ENCODE measurements at places on chromosomes 7 and 10.

GRCh38 chr7:120799813-120800475 is 58.0 kb downstream of the TSPAN12 start:
- DNase-seq, result no peak

- DNase-seq, result no peak
Measured at GRCh38 chr10:104417637-104418292, 64.1 kb downstream of the CFAP58 start.

- no peak for DNase-seq
Measured at GRCh38 chr10:16381083-16381482, 55.7 kb upstream of the PTER start.

- DNase-seq, result no peak
Measured at GRCh38 chr7:152912511-152912910, 153.0 kb downstream of the ACTR3B start.

DNA sequence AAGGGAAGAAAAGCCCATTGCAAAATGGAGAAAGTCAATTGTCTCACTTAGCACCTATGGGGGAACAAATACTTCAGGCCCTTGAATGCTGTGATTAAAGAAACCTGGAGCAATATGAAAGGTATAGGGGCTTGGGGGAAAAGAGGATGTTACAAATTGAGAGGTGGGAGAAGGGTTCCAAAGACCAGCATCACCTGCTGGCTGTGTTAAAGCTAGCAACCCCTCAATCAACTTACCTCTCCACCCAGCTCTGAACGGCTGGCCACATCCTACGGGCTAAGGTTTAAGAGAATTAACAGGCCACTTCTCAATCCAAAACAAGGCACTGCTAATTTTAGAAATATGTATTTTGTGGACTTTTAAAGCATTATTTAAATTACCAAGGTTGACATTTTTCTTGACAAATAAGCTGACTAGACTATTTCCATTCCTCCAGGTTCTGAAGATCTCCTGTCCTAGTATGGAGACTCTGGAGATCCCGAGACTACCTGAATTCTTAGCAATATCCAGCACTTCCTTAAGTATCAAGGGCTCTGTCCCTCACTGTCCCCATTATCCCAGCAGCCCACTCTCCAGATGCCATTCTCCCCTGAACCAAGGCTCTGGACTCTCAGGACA is 976 bp upstream of the H2BK1 start:
- no peak for DNase-seq

- no peak for DNase-seq
Measured at GRCh38 chr7:158057446-158057845, 530.2 kb downstream of the PTPRN2 start.

DNA sequence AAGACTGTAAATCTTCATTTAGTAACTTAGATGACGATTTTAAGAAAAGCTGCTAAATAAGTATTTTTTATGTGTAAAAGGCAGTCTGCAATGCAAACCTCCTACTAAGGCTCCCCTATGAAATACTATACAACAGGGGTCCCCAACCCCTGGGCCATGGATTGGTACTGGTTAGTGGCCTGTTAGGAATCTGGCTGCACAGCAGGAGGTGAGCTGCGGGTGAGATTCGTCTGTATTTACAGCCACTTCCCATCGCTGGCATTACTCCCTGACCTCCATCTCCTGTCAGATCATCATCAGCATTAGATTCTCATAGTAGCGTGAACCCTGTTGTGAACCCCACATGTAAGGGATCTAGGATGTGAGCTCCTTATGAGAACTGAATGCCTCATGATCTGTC is 580.4 kb downstream of the MAGI2 start:
- DNase-seq, result no peak

DNA sequence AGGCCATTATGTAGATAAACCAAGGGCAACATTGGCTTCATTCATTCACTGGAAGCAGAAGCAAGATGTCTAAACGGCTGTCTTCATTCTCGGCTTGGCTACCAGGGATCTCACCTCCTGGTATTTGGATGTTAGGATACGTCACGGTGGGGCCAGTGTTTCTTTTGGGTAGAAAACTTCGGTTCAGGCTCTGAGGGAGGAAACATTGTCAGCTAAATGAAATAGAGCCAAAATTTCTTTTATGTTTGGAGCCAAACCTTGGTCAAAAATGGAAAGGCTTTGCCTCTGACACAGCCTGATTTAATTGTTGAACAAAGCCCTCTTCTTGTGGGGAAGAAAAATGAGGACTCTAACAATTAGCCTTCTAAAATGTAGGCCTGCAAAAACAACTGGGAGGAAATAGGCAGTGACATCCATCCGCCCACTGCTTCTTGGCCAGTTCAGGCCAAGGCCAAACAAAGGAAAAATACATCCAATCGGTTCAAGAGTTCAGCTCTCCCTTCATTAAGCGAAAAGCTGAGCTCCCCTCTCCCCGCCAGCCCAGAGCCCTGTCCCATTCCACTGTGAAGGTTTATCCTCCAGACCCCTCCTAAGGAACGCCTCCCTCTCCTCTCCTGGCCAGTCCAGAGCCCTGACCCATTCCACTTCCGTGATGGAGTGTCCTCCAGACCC is 44.4 kb downstream of the PFKFB3 start:
- DNase-seq, result peak; percentile 21

DNA sequence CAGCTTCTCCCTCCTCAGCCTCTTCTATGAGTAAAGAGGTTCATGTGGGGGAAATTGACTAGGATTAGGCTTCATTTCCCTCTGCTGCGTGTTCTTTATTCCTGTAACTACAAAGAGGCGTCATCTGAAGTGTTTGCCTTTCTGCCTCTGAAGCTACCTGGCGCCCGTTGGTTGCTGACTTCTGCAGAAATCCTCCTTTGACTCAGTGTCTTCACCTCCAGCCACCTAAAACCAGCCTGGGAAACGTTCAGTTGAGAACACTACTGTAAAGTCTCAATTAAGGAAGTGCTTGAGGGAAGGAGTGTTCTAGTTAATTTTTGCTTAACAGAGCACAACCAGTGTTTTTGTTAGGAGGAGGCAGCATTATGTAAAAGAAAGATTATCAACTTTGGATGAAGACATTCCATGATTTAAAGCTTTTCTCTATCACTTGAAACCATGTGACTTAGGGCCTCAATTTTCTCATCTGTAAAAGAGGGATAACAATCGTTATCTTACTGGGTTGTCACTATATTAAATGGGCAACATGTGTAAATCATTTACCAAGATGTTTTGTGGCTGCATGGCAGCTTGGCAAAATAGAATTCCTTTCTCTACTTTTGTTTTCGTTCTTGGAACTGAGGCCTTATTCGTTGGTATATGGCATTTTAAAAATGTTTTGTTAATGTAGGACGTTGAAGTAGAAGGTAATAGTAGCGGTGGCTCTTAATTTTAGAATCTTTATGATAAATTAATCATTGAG is 642.9 kb downstream of the SDK1 start:
- no peak for DNase-seq

DNA sequence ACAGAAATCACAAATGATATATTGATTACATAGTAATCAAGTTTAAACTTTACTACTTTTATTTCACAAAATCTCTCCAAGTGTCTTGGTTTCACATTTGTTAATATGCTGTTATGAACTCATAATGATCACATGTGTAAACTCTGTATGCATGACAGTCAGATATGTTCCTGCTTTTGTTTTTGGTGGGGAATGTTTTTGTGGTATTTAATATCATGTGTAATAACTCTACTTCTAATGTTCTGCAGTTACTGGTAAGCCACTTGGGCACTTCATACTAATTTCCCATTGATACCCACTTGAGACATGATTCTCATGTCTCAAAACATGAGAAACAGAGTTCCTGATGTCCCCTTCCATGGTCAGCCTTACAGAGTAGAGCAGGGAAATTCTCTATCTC is 109.1 kb upstream of the INHBA start:
- DNase-seq, result no peak

GRCh38 chr10:28878236-28878970 is 201.1 kb downstream of the BAMBI start:
- DNase-seq, result no peak

DNA sequence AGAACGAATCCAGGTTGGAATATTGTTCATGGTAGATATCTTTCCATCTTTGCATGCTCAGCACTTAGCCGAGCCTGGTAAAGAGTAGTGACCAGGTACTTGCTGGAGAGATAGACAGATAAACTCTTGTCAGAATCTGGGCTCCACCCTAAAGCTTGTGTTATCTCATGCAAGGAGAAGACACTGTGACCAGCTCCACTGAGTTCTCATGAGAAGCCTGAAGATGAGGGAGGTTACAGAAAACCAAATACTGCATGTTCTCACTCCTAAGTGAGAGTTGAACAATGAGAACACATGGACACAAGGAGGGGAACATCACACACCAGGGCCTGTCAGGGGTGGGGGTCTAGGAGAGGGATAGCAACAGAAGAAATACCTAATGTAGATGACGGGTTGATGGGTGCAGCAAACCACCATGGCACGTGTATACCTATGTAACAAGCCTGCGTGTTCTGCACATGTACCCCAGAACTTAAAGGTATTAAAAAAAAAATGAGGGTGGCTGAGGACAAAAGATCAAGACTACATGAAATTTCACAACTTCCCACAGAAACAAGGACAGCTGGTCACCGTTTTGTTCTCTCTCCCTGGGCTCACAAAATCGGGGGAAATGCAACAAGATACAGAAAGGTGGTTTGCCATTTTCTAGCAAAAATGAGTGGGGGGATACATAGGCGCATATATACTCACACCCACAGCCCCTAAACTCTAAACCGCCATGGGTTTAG is 17.4 kb downstream of the DLG5 start:
- no peak for DNase-seq

DNA sequence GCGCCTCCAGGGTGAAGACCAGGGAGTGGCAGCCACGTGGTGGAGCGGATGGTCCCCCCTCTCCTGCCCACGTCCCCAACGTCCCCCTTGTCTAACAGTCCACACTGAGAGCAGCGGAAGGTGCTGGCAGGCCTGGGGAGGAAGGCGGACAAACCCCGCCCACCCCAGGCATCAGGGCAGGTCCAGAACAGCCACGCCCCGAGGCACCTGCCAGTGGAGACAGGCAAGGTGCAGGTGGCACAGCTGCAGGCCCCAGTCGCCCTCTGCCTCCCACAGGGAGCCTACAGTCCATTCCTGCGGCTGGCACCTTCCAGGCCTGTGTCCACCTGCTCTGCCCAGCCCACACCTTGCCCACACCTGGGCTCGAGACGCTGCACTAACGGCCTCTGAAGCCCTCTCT is 24.9 kb downstream of the CYP2W1 start:
- no peak for DNase-seq

DNA sequence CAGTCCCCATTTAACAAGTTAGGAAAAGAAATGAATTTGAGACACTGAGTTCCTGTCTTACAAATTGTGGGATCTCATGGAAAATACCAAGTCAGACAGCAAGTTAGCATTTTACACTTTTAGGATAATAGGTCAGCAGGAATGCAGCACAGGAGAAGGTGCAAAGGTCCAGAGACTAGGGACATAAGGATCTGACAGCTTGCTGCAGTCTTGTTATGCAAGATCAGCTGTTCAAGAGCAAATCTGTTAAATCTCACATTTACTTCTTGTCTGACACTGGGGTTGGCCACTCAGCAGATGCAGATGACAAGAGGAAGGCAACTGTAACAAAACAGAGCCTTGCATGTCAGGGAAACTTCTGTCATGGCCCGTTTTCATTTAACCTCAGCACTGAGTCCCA is 239.6 kb downstream of the PHF14 start:
- no peak for DNase-seq

DNA sequence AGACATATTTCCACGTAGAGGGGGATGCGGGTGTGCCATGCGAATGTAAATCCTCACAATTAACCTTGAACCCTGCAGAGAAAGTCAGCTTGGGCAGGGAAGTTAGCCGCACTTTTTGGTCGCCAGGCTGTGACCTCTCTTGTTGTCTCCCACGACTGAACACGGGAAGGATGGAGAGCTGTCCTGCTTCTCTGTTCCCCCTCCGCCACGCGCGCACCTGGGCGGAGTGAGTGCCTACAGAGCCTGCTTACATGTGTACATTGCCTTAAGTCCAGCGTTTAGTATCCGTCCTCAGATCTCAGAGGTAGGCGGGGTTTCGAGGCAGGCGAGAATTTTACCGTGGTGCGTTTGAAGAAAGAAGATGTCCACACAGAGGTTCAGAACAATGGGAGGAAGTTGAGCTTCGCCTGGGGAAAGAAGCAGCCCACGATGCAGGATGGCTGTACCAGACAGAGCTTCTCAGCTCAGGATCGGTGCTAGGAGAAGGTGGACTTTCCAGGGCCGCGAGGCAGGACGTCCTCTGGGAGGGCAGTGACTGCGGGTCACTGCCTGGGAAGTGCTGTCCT is 482 bp upstream of the ERCC6 start:
- peak; percentile 47 for DNase-seq

GRCh38 chr7:129030440-129030839 is 24.5 kb downstream of the TNPO3 start:
- DNase-seq, result no peak

- no peak for DNase-seq
Measured at GRCh38 chr7:80415114-80415513, 96.8 kb downstream of the GNAT3 start.

GRCh38 chr7:1940402-1940786 is 270.3 kb downstream of the ELFN1 start:
- DNase-seq, result peak; percentile 95

DNA sequence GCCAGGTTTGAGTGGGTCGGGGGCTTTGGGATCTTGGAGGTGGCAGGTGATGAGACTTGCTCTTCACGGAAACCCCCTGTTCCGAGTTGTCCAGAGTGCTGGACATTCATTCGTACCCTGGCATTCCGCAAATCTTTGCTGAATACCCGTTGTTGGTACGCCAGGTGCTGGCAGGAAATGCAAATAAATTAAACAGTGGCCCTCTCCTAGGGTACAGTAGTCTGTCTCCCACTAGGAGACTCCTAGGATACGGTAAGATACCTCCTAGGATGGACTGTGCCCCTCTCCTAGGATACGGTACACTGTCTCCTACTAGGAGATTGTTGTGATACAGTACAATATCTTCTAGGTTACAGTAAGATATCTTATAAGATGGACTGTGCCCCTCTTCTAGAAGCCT is 544 bp downstream of the SEC23IP start:
- no peak for DNase-seq

DNA sequence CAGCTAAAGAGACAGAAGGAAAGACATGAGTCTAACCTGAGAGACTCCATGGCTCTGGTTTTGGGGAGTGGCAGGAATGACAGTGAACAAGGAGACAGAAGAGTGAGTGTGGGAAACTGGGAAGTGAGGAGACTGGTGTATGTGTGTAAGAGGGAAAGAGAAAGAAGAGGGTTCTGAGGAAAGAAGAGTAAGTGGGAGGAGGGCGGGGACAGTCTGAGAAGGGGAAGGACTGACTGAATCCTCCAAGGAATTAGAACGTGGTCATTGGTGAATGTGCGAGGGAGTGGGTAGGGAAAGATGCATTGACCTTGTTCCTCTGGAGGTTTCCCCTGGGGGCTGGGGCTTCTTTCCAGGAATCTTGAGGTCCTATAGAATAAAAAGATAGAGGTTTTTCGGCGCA is 26.6 kb downstream of the WNT8B start:
- DNase-seq, result no peak

- DNase-seq, result no peak
Measured at GRCh38 chr10:67663449-67664087, 32.4 kb downstream of the CTNNA3 start.

GRCh38 chr10:119252470-119253151 is 45.2 kb downstream of the GRK5 start:
- DNase-seq, result no peak

Measured in SK-MEL-5 (cell line).